ENCODE measurements at places on chromosomes 6 and 20.

DNA sequence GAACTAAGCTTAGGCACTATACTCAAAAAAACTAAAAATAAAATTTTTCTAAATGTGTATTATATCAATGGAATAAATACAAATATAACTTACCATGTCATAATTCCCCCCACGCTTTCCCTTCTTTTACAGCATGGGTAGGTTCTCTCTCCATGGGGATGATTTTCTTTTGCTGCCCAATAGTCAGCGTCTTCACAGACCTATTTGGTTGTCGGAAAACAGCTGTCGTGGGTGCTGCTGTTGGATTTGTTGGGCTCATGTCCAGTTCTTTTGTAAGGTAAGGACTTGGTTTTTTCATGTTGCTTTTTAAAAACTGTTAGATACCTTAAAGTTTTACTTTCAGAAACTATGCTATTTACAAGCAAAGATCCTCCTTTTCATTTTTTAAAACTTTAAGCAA, 85.3 kb downstream of the SLC16A10 start:
- no peak for DNase-seq

DNA sequence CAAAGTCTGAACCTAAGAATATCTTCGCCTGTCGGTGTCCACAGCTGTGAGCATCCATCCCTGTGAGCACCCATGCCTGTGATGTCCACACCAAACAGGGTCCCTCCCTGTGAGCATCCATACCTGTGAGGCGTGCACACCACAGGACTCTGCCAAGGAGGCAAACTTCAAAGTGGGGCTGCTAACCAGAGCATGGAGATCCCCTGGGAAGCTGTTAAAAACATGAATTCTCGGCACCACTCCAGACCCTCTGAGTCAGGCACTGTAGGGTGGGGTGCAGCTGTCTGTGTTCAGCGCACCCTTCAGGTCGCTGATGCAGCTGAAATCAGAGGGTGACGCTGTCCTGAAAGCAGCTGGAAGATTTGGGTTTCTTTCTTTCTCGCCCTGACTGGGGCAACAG, 85.4 kb upstream of the NXT1 start:
- DNase-seq = no peak

GRCh38 chr6:24972311-24972958, 36.7 kb upstream of the RIPOR2 start:
- no peak for DNase-seq

GRCh38 chr6:16045238-16045637, 83.6 kb upstream of the MYLIP start:
- no peak for DNase-seq

DNA sequence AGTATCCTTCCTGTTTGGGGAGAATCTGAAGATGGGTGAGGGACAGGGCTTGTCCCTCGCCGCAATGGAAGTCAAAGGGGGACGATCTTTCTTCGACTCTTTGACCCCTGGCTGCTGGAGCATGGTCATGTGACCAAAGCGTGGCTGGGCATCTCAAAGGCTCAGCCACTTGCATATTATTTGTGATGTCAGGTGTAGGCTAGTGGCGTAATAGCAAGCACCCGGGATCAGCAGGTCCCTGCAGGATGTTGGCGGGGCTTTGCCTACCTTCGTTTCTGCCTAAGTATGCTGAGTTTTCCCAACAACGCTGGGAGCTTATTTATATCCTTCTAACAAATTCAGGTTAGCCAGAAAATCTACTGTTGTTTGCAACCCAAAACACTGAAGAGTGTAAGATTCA, 50.3 kb upstream of the IL20RA start:
- DNase-seq = no peak

GRCh38 chr6:85677234-85677956, 34.7 kb upstream of the SYNCRIP start:
- peak; percentile 56 for DNase-seq

DNA sequence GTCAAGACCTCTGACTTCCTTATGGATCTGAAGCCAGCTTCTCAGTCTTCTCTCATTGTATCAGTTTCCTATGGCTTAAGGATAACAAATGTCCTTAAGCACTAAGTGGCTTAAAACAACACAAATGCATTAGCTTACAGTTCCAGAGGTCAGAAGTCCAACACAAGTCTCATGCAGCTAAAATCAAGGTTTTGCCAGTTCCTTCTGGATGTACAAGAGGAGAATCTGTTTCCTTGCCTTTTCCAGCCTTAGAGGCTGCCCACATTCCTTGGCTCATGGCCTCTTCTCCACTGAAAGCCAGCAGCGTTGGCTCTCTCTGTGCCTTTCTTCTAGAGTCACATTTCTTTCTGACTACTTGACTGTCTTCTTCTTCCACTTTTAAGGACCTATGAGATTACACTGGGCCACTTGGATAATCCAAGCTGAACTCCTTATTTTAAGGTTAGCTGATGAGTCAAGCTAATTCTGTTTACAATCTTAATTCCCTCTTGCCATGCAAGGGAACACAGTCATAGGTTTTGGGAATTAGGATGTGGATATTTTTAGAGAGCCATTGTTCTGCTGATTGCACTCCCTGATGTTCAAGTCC, 179.0 kb downstream of the BCAS1 start:
- no peak for DNase-seq

DNA sequence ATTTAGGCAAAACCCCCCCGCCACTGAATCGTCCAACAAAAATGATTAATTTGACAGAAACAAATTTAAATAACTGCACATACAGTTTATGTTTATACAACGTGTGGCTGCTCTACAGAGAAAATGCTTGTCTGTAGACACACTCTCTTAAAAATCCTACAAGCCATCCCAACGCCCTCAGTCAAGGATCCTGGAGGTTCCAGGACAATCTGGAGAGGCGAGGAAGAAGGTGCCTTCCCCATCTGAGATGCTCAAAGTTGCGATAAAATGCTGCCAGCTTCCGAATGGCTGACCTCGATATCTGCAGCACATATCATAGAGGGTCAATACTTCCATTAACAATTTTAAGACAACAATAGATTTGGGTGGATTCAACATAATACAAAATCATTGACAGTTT, 25.3 kb downstream of the ZNF217 start:
- no peak for DNase-seq

- no peak for DNase-seq
These were observed 152.2 kb downstream of the BACH2 start for GRCh38 chr6:90144396-90144795.

- no peak for DNase-seq
These were observed 6.4 kb downstream of the TP53INP2 start for GRCh38 chr20:34710568-34710839.

DNA sequence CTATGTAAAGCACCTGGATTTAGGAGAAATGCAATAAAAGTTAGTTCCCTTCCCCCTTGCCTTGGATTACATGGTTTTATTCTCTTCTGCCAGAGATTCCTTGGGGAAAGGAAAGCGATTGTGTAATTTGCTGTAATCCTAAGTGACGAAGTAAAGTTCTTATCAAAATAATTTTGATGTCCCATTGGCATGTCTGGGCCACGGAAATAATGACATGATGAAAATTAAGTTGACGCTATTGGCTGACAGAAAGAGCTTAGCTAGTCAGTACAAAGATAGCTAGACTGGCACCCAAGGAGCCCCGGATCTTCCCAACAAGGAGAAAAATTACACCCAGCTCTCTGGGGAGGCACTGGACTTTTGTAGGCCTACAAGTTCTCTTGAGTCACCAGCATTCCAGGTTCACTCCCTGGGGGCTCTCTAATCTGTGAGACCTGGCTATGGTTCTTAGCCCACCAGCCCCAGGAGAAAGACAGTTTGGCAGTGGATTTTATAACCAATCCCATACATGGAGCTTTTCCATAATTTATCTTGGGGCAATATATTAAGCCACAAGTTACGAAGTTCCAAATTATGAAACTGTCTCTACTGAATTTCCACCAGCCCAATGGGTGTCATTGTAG, 59.9 kb downstream of the FOXA2 start:
- DNase-seq = no peak

DNA sequence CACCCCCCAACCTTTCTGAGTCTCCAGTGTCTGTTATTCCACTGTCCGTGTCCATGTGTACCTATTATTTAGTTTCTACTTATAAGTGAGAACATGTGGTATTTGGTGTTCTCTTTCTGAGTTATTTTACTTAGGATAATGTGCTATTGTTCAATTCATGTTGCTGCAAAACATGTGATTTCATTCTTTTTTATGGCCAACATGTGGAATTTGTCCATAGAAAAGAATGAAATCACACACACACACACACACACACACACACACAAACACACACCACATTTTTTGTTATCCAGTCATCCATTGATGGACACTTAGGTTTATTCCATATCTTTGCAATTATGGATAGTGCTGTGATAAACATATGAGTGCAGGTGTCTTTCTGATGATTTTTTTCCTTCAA, 23.5 kb downstream of the IGF2R start:
- no peak for DNase-seq

DNA sequence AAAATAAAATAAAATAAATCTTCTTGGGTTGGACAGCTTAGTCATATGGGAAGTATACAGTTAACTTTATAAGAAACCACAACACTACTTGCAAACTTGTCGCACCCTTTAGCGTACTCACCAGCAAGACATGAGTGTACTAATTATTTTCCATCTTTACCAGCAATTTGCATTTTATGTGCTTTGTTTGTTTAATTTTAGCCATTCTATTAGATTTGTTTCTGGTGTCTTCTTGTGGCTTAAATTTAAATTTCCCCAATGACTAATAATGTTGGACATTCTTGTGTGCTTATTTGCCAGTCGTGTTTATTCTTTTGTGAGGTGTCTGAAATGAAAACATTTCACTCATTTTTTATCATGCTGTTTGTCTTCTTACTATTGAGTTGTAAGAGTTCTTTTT, 1172.2 kb upstream of the CITED2 start:
- DNase-seq = no peak

DNA sequence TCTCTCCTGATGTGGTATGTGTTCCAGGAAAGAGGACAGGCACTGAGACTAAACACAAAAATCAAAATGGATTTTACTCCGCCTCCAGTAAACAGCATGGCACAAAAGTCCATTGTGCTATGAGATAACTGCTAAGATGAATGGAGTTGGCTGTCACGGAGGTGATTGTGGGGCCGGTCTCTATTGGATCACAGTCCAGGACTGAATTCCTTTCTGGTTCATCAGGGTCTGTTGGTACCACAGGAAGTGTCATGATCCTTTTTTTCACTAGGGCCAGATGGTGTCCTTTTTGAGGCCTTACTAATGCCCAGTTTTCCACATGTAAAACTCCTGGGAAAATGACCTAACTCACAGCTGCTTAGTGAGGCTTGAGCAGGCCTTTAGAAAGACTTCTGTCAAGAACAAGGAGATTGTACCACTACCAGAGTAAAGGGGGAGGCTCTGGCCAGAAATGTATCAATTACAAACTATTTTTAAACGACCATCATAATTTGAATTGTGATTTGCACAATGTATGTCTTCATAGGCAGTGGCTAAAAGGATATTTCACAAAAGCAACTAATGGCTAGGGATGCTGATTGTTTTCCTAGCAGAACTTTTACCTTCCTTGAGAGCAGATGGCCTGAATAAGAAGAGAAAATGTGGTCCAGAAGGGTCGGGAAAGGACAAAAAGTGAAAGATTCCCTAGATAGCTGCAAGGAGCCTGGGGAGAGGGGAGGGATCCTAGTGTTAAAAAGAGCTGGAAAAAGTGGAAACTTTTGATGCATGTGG, 192.2 kb upstream of the POU3F2 start:
- peak; percentile 89 for DNase-seq

- no peak for DNase-seq
These were observed 61.4 kb upstream of the MCM9 start for GRCh38 chr6:118996289-118996820.

GRCh38 chr6:1871724-1872315, 262.1 kb downstream of the FOXC1 start:
- DNase-seq = peak; percentile 78

DNA sequence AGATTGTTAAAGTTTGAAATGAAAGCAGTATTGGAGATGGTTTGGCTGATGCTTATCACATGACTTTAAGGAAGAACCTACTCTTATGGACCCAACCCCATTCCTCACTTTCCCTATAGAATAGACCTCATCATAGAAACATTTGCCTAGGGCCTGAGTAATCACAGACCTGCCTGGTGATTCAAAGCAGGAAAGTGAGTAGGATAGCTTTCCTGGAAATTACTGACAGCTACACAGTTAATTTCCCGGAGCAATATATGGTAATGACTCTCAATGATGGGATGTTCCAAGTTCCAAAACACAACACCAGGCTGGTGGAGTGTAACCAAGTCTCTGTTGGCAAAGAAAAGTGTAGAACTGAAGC, 233.8 kb downstream of the SIM1 start:
- DNase-seq = no peak

DNA sequence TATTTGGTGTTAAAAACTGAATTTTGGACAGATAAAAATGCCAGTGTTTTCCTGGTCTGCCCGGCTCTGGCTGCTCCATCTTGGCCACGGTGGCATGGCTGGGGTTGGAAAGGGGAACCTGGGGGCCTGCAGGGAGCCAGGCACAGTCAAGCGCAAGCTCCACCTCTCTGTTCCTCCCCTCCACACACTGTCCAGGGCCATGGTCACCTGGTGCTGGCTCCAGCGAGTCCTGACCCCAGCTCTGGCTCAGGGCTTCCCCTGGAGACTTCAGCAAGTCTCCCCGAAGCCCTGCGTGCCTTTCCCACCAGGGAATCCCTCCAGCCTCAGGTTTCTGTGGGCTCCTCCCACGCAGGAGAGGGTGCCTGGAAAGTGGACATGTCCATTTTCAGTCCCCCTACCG, 298.5 kb downstream of the QKI start:
- DNase-seq = no peak

DNA sequence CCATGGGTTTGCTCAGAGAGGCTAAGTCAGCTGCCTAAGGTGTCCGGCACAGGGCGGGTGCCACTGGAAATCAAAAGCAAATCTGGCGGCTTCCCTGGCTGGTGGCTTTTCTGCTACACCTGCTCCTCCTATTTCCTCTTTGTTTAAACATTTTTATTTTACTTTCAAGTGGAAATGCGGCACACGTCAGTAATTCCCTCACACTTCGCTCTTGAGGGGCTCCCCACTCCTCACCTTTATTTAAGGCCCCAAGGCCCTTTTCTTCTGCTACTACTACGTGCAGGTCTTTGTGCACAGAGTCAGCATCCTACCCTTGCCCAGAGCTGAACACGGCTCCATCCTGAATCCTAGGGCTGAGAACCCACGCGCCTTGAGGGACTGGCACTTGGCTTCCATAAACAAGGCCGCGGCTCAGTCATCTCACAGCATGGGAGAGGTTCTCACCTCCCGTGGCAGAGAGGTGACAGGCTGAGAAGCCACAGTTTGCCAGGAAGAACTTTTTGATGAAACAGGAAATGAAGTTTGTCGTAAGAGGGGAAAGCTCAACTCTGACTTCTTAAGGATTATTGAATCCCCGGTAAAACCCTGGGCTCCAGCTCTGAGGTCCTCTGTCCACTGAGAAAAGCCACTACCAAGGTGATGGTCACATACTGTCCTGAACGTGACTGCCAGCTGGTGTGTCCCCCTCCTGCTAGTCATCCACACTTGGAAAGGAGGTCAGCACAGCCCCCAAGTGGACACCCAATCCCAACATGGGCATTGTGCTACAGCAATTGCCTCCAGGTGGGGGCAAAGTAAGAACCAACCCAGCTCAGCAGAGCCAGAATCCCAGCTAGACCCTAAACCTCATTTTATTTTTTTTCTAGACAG, 48.0 kb downstream of the NFATC2 start:
- DNase-seq = no peak

- DNase-seq = no peak
These were observed 129.6 kb upstream of the BEND3 start for GRCh38 chr6:107244742-107245480.
